RKO (cell line): ENCODE measurements at places on chromosomes 3 and 15.
A peak's percentile ranks its signal among the peaks of the same experiment; 100 is the strongest.

- DNase-seq, result no peak
Observed at GRCh38 chr3:185024406-185024805, 128.5 kb downstream of the C3orf70 start.

DNA sequence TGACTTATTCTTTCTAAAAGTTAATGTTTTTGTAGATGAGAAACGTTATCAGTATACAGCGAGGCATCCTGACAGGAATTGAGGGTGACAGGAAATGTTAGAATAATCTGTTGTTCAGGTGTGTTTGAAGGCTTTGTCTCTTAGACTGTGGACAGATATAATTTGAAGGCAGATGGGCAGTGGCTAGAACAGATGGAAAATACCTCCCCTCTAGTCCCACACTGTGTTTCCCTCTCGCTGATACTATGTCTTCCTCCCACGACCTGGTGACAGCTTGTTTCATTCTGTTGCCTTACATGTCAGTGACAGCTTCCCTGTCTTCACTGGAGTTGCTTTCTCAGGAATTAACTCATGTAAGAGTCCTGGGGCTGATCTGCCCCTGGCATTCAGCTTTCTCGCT lies 125.3 kb downstream of the MYRIP start:
- DNase-seq, result no peak

DNA sequence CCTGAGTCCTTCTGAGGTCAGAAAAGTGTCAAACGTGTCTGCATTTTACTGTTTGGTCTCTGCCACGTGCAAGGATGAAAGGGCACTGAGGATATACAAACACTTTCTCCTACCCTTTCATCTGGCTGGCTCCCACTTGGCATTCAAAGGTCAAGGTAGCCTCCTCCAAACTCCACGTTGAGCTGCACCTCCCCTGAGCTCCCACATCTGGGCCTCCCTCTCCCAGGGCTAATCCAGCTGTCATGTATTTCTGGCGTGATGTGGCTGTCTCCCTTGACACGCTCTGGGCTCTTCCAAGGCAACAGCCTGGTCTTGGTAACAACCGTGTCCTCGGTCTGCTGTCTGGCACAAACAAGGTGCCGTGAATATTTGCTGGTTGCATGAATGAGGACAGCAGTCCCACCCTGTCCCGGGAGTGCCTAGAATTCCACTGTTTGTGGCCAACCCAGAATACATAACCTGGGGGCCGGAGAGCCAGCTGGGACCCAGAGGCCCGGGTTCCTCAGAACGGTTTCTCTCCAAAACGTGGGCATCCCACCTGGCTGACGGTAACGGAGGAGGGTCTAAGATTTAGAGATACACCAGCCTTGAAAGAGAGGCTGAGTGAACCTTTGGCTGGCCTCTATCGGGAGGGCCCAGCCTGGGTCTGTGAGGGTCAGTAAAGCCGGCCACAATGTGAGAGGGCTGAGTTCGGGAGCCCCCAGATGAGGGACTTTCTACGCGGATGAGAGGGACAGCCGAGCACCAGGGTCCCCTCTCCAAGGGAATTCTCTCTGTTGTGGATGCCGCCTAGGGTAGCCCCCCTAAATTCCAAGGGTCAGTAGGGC lies 767 bp downstream of the GLT8D1 start:
- DNase-seq, result peak; percentile 50

GRCh38 chr3:36904641-36905040 lies 40.2 kb downstream of the TRANK1 start:
- peak; percentile 34 for DNase-seq

DNA sequence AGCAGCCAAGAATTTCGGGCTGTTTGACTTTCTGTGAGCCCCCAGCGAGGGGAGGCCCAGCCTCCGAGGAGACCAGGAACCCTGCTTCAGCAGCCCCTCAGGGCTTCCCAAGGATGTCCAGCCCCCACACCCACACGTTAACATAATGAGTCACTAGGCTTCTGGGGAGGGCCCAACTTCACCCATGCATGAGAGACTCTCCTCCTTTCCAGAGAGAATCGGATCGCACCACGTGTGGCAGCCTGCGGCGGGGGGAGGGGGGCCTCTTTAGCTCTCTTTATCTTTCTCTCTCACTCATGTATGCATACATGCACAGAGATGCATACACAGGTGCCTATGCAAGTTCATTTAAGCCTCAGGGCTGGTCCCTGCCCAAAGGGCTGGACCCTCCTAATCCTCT lies 3.1 kb upstream of the AP2M1 start:
- no peak for DNase-seq

DNA sequence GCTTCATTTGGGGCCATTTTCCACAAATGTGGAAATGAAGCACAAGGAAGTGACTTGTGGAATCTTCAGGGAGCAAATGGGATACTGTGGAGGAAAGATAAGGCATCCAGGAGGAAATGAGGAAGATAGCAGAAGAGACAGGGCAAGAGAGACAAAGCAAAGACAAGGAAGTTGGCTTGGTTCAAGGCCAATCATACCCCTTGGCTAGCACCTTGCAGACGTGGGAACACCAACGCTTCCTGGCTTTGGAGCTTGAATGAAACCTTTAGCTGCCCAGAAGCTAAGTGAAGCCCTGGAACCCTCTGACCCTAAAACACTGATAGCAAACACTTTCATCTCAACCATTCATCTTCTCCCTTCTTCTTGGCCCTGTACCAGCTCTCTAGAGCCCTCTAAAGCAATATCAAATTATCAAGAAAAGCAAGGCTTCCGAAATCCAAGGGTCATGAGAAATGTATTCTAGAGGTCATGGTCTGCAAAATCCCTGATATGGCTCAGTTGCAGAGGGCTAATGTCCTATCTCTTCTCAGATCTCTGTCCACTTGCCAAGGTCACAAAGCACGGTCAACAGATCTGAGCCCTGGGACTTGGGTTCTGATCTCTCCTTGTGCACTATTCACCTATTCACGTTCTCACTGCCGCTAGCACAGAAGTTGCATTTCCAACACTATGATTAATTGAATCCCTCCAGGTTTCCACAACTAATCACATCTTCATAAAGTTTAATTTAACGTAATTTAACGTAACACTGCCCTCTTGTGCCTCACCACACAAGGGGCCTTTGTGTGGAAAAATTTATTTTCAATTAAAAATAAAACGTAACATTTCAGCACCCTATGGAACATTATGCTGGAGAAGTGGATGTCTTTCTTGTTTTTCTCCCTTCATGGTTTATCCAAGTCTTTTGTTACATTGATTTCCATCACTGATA lies 557.6 kb upstream of the ADAMTS9 start:
- peak; percentile 22 for DNase-seq

- no peak for DNase-seq
Observed at GRCh38 chr15:64746921-64747320, 28.5 kb downstream of the RBPMS2 start.

GRCh38 chr3:138801792-138802191 lies 32.9 kb downstream of the PIK3CB start:
- no peak for DNase-seq

GRCh38 chr3:63980830-63981498 lies 42.3 kb downstream of the PSMD6 start:
- no peak for DNase-seq
